ENCODE measurements at places on chromosomes 7 and 10. TPM values are rescaled to one million over a fixed set of nuclear protein-coding genes. Genes with fewer than 3 reads are reported as not detected.

DNA sequence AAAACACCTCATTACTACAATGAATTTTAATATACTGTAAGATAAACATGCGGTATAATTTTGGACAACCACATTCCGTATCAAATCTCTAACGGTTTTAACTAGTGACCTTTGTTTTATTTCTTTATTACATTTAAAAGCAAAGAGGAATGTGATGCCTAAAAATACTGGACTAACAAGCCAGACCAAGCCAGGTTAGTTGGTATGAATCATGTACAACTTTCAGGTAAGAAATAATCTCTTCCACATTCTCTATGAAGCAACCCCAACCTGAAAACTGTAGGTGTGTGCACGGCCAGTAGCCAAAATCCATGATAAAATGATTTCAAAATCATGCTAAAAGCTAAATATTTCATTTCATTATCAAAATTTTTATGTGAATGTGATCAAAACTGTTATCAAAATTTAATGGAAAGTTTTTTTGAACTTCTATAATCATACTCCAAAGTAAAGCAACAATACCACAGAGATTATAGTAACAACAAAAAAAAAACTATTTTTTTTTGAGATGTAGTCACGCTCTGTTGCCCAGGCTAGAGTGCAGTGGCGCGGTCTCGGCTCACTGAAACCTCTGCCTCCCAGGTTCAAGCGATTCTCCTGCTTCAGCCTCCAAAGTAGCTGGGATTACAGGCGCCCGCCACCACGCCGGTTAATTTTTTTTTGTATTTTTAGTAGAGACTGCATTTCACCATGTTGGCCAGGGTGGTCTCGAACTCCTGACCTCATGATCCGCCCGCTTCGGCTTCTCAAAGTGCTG is 127.2 kb downstream of the NRBF2 start:
- DNase-seq: no peak

DNA sequence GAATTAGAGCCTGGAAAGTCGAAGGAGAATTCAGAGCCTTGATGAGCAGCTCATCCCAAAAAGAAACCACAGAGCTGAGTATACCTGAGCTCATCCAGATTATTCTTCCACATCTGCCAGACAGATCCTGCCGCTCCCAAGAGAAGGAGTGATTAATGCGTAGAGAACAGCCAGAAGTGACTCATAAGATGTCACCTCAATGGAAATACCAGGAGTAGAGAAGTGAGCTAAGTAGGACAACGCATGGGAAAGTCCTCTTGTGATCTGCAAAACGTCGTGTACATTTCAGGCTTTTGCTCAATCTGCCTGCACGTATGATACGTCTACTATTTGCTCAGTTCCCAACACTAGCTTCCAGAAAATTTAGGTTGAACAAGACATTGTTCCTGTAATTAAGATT is 230.5 kb upstream of the AUTS2 start:
- DNase-seq: no peak

GRCh38 chr10:22003964-22004281 is 393 bp upstream of the DNAJC1 start:
- DNase-seq: no peak

- DNase-seq: no peak
These were observed 222.1 kb downstream of the ARL4A start for GRCh38 chr7:12909483-12909882.

GRCh38 chr10:74189999-74190421 is 39.0 kb downstream of the ADK start:
- peak; percentile 27 for DNase-seq

DNA sequence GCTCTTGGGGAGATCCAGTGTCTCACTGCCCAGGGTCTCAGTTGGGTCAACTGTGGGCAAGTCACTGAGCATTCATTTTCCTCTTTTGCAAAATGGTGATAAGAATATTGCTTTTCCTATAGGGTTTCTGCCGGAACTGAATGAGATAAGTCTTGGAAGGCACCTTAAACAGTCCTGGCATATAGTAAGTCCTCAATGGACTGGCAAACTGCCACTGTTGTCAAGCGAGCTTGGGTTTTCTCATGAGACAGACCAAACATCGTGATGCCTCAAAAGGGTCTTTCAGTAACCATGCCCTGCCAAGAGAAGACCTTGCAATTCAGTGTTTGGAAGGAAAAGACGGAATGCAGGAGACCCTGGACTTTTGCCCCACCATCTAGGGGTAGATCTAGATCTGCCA is 251.5 kb downstream of the WDR11 start:
- no peak for DNase-seq

Gene DGKI
- 7.0 TPM for total RNA-seq

Gene CPVL
- not detected for total RNA-seq

GRCh38 chr10:14686356-14686755 is 88.3 kb downstream of the FAM107B start:
- peak; percentile 14 for DNase-seq

Gene LYZL2
- not detected for total RNA-seq

Gene UCN3
- total RNA-seq: not detected

- DNase-seq: no peak
These were observed 322.6 kb upstream of the KIAA1217 start for GRCh38 chr10:23886355-23886754.

Gene HOXA3
- not detected for total RNA-seq

Gene MEOX2
- not detected for total RNA-seq

Gene ERCC6
- total RNA-seq: 18.8 TPM

- no peak for DNase-seq
These were observed 93.4 kb upstream of the INHBA start for GRCh38 chr7:41796331-41796730.

Data from activated CD4-positive, alpha-beta memory T cell treated with anti-CD3 and anti-CD28 coated beads for 36 hours (primary cell).